ENCODE measurements at places on chromosomes 2 and 18. TPM values are rescaled to one million over a fixed set of nuclear protein-coding genes. Genes with fewer than 3 reads are reported as not detected.

GRCh38 chr2:84338069-84338468 lies 121.0 kb downstream of the SUCLG1 start:
- DNase-seq = no peak

Gene CDCA7
- 52.5 TPM for total RNA-seq

GRCh38 chr2:200216310-200216709 lies 90.2 kb upstream of the SPATS2L start:
- DNase-seq = no peak

DNA sequence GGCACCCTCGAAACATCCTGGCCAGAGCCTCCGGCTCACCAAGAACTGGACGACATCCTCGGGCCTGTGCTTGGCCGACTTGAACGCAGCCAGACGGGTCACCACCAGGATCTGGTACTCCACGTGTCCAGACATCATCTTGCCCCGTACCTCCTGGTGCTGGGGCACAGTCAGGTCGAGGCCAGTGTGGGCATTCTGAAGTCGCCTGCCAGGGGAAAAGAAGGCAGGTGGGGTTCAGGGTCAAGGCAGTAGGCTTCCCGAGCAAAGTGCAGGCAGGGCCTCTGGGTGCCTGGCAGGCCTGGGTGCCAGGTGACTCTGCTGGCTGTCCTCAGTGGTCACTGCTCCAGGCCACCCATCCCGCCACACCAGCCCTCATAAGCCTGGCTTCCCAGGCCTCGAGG lies 5.6 kb downstream of the HS1BP3 start:
- DNase-seq = no peak

- no peak for DNase-seq
These were observed 30.1 kb upstream of the EML4 start for GRCh38 chr2:42139101-42139500.

Gene GAD1
- total RNA-seq = not detected

- no peak for DNase-seq
These were observed 419.0 kb downstream of the NUP35 start for GRCh38 chr2:183543222-183543621.

DNA sequence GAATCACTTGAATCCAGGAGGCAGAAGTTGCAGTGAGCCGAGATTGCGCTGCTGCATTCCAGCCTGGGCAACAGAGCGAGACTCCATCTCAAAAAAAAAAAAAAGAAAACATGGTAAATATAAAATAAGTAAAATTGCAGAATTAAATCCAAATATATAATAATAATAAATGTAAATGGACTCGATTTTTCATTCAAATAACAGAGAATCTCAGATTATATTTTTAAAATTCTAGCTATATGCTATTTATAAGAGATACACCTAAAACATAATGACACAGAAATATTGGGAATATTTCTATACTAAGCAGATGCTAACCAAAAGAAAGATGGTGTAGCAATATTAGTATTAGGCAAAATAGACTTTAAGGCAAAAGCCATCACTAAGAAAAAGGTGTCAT lies 15.1 kb upstream of the NEURL3 start:
- no peak for DNase-seq

Gene CNDP1
- total RNA-seq = not detected

Gene ANKRD30BL
- not detected for total RNA-seq

- DNase-seq = no peak
These were observed 7.6 kb upstream of the TRIB2 start for GRCh38 chr2:12709207-12709522.

GRCh38 chr2:150046211-150046610 lies 441.3 kb downstream of the RND3 start:
- DNase-seq = no peak

GRCh38 chr2:21947046-21947445 lies 823.3 kb downstream of the TDRD15 start:
- DNase-seq = no peak

DNA sequence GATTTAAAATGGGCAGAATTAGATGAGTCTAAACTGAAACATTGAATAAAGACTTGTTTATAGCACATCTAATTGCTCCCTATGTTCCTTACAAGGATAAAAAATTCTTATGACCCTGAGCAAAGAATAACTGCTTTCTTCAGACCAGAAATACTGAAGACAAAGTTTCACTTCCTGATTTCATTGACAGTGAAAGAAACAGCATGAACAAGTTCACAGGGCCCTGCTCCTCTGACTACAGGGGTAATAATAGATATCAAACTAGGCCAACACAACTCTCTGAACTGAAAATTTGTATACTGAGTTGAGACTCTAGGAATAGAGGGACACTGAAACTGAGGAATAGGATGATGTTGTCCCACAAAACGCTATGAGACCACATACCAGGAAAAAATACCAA lies 1383.3 kb upstream of the CDH2 start:
- DNase-seq = no peak

Gene DOK6
- 17.2 TPM for total RNA-seq

DNA sequence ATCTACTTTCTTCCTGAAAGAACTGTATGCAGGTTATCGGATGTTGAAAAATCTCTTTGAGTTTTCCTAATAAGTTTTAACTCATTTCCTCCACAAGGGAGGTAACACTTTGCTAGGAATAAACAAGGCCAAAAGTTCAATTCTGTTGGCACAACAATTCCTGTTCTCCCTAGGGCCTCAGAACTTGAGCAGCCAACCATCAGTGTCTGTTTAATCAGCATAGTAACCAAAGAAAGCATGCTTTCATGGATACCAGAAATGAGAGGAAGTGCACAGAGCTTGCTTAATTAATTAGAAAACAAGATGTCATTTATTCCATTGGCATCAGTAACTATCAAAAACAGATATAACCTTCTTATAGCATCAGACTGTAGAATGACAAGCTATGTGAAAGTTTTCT lies 503.2 kb upstream of the CNTNAP5 start:
- no peak for DNase-seq

Gene EVX2
- total RNA-seq = not detected

DNA sequence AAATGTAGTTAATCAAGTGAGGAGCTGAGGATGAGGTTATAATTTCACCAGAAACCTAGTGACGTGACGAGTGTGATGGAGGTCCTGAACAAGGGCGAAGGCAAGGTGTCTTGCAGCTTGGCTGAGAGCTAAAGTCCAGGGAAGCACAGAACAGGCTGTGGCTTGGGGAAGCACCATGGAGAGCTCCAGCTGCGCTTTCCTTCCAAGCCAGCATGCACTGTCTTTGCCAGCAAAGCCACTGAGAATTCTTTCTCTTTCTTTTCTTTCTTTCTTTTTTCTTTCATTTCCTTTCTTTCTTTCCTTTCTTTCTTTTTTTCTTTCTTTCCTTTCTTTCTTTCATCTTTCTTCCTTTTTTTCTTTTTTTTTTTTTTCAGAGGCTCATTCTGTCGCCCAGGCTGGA lies 239.3 kb downstream of the FBXO15 start:
- no peak for DNase-seq

Gene FSHR
- not detected for total RNA-seq

Gene CRYGC
- not detected for total RNA-seq

Gene KCNE4
- total RNA-seq = not detected

GRCh38 chr2:129879614-129880180 lies 99.8 kb upstream of the RAB6C start:
- DNase-seq = no peak

GRCh38 chr18:29171892-29172755 lies 995.2 kb upstream of the CDH2 start:
- DNase-seq = no peak
